IMR-90 (cell line): ENCODE measurements at places on chromosomes 4 and X. TPM values are rescaled to one million over a fixed set of nuclear protein-coding genes. Genes with fewer than 3 reads are reported as not detected.
A peak's percentile ranks its signal among the peaks of the same experiment; 100 is the strongest.

- H3K4me3 ChIP-seq: no peak overlapping the region
- H3K27ac ChIP-seq: no peak overlapping the region
- H3K36me3 ChIP-seq: no peaks in the 10 kb centered on the region
Measured at GRCh38 chrX:68146054-68146453, 287.2 kb downstream of the OPHN1 start.

BST1 gene
- total RNA-seq: 5.3 and 6.6 TPM in 2 replicates

TEX11 gene
- total RNA-seq: not detected in 2 replicates

GRCh38 chr4:123312116-123312515 is 84.5 kb upstream of the SPRY1 start:
- H3K4me3 ChIP-seq: no peak overlapping the region
- H3K4me1 ChIP-seq: no peaks in the 10 kb centered on the region
- no peak for DNase-seq

GRCh38 chr4:118888666-118889311 is at the start of gene SYNPO2:
Gene SYNPO2, plus strand, starts transcription at chr4:118888854. Its CDS starts 183 bp downstream, at chr4:118889037.
- peaks cover 5% of the 10 kb centered on the region for H3K4me1 ChIP-seq
- DNase-seq: peak; percentile 87
- H3K36me3 ChIP-seq: no peaks in the 10 kb centered on the region
- peak within 1 kb of the TSS; percentile 31; the same call in 1 of the 2 replicates for H3K27ac ChIP-seq
- no peaks in the 10 kb centered on the region for H3K27me3 ChIP-seq
- H3K4me3 ChIP-seq: peak within 1 kb of the TSS; percentile 52

DNA sequence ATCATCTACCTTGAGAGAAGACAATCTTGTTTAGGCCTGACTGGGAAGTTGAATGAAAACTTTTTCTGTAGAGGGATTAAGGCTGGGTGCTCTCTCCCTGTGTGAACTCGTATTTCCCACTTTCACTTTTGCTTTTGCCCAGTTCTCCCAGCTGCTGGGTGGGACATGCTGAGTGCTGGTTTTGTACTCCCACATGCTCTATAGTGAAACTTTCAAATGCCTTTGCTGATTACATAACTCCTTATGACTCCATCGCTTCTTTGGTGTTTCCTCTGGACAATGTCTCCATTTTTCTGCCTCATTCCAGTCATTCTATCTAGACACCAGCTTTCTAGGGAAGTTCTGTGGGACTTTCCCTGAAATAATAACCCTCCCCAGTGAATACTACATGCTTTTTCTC is 100.5 kb downstream of the CLNK start:
- no peak overlapping the region for H3K27ac ChIP-seq
- H3K4me1 ChIP-seq: no peaks in the 10 kb centered on the region
- H3K27me3 ChIP-seq: no peaks in the 10 kb centered on the region

DNA sequence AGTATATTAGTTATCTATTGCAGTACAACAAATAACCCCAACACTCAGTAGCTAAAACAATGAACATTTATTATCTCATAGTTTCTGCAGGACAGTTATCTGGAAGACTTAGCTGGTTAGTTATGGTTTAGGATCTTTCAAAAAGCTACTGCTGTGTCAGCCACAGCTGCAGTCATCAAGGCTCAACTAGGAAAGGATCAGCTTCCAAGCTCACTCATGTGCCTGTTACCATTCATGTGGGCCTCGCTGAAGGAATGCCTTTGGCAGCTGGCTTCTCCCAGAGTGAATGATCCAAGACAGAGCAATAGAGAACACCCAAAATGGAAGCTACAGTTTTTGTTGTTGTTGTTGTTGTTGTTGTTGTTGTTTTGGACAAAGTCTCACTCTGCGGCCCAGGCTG is 13.5 kb upstream of the PRSS48 start:
- no peaks in the 10 kb centered on the region for H3K36me3 ChIP-seq
- H3K4me1 ChIP-seq: no peaks in the 10 kb centered on the region
- DNase-seq: no peak
- no peaks in the 10 kb centered on the region for H3K27me3 ChIP-seq
